ENCODE measurements at places on chromosomes 11 and 22. TPM values are rescaled to one million over a fixed set of nuclear protein-coding genes. Genes with fewer than 3 reads are reported as not detected.

Gene SMC1B
- total RNA-seq: not detected

Gene LRRN4CL
- total RNA-seq: 1.6 TPM

DNA sequence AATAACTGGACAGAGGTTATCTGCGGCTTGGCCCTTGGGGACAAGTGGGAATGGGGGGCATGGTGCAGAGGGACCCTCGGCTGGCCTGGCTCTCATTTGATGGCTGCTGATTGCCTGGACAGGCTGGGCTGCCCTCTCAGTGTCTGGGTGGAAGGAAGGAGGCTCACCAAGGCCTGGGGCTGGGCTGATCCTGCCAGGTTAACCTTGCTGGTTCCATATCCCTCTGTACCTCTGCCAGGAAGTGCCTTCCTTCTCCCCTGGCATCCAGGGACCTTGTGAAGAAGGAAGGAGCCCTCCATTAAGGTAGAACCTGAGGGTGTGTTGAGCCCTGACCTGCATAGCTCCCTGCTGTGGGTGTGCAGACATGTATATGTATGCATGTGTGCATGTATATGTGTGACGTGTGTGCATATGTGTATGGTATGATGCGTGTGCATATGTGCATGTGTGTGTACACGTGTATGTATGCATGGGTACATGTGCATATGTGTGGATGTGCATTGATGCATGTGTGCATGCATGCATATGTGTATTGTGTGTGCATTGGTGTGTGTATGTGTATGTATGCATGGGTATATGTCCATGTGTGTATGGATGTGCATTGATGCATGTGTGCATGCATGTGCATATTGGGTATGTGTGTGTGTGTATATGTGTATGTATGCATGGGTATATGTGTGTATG, 433.9 kb downstream of the TBC1D22A start:
- H3K4me1 ChIP-seq: no peaks in the 10 kb centered on the region
- DNase-seq: no peak
- H3K27ac ChIP-seq: no peak overlapping the region
- H3K4me3 ChIP-seq: no peak overlapping the region

GRCh38 chr22:32331236-32331917, 26.3 kb upstream of the RFPL3 start:
- no peak overlapping the region for H3K27ac ChIP-seq
- H3K27me3 ChIP-seq: no peaks in the 10 kb centered on the region
- peaks cover 25% of the 10 kb centered on the region for H3K4me1 ChIP-seq
- no peak for DNase-seq
- H3K4me3 ChIP-seq: no peak overlapping the region

Gene NCAM1
- total RNA-seq: 76.7 TPM

Gene FXYD2
- total RNA-seq: 0.26 TPM

DNA sequence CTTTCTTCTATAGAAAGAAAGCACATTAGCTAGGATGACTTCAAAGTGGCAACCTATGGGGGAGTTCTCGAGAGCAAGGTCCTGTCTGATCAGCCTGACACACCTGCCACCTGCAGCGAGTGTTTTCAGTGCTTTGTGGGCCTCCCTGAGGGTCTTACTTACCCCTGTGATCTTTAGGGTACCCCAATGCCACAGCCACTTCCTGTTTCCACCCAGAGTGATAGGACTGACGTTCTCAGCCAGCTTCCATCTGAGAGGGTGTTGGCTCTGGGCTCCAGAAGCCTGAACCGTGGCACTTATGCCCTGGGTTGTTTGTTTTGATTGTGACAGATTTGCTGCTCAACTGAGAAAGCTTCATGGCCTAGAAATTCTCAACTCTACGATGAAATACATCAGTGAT, 21.7 kb upstream of the ANKK1 start:
- H3K36me3 ChIP-seq: peaks cover 3% of the 10 kb centered on the region
- no peak overlapping the region for H3K4me3 ChIP-seq
- no peaks in the 10 kb centered on the region for H3K4me1 ChIP-seq
- no peak for DNase-seq

- H3K36me3 ChIP-seq: peaks cover 4% of the 10 kb centered on the region
- DNase-seq: no peak
- H3K27me3 ChIP-seq: no peaks in the 10 kb centered on the region
- no peaks in the 10 kb centered on the region for H3K4me1 ChIP-seq
- H3K4me3 ChIP-seq: no peak overlapping the region
These were observed 15.0 kb downstream of the METTL15 start for GRCh38 chr11:28123151-28123581.

DNA sequence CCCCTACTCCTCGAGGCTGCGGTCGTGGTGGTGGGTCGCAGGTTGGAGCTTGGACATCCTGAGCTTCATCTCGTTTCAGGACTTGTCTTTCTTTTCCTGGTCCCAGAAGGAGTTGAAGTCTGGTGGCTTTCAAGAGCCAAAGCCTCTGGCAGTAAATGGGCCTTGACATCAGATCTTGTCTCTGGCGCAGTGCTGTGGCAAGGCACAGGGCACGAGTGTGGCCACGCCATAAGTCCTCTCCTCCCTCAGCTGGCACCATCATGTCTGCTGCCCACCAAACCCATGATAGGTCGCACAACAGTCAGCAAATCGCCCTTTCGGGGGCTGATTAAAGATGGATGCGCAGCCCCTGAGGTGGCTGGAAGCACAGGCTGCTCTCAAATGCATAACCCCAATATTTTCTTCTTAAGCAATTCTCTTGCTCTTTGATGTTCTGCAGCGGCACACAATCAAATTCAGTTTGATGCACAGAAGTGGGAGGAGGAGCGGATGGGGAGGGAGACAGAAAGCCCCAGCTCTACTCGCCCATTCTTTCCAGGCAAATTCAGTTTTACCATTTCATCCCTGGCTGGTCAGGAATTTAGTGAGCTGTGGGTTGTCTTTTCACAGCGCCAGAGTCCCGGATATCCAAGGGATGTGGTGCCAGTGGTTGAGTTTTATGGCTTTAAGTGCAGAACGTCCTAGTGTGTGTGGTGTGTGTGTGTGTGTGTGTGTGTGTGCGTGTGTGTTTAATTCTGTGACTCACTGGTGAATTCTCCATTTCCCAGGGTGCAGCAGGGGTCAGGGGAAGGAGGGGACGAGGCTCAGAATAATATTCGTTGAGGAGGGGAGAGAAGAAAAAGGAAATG, 162.0 kb downstream of the DSCAML1 start:
- no peak for DNase-seq
- no peaks in the 10 kb centered on the region for H3K36me3 ChIP-seq
- H3K4me3 ChIP-seq: no peak overlapping the region
- peaks cover 19% of the 10 kb centered on the region for H3K4me1 ChIP-seq
- no peak overlapping the region for H3K27ac ChIP-seq

- no peak for DNase-seq
- H3K27me3 ChIP-seq: peaks cover 32% of the 10 kb centered on the region
- no peaks in the 10 kb centered on the region for H3K36me3 ChIP-seq
- H3K4me1 ChIP-seq: peaks cover 5% of the 10 kb centered on the region
- H3K27ac ChIP-seq: no peak overlapping the region
- H3K4me3 ChIP-seq: no peak overlapping the region
These were observed 404.6 kb upstream of the DDI1 start for GRCh38 chr11:103631841-103632240.

Gene GAL
- total RNA-seq: 1.1 TPM

Gene SAA4
- total RNA-seq: not detected

Gene CD44
- 0.65 TPM for total RNA-seq

GRCh38 chr11:3130269-3131071, 34.6 kb downstream of the OSBPL5 start:
- H3K4me1 ChIP-seq: peaks cover 4% of the 10 kb centered on the region
- H3K27ac ChIP-seq: no peak overlapping the region
- H3K36me3 ChIP-seq: peaks cover 2% of the 10 kb centered on the region
- no peak for DNase-seq
- H3K4me3 ChIP-seq: no peak overlapping the region

Gene FZD4
- total RNA-seq: 4.1 TPM

Gene IGLL1
- total RNA-seq: not detected

- H3K27ac ChIP-seq: peak within 1 kb of the TSS; percentile 99
- peak within 1 kb of the TSS; percentile 100 for H3K4me3 ChIP-seq
- H3K27me3 ChIP-seq: peaks cover 18% of the 10 kb centered on the region
- no peak for DNase-seq
- peaks cover 29% of the 10 kb centered on the region for H3K4me1 ChIP-seq
These were observed at the start of gene DLG2 for GRCh38 chr11:85627332-85627997. DLG2 (minus strand) TSS chr11:85627344.

- no peak overlapping the region for H3K27ac ChIP-seq
- H3K4me1 ChIP-seq: peaks cover 30% of the 10 kb centered on the region
- H3K27me3 ChIP-seq: no peaks in the 10 kb centered on the region
- no peak for DNase-seq
- H3K4me3 ChIP-seq: no peak overlapping the region
These were observed 16.0 kb upstream of the SMIM35 start for GRCh38 chr11:118102721-118103261.

DNA sequence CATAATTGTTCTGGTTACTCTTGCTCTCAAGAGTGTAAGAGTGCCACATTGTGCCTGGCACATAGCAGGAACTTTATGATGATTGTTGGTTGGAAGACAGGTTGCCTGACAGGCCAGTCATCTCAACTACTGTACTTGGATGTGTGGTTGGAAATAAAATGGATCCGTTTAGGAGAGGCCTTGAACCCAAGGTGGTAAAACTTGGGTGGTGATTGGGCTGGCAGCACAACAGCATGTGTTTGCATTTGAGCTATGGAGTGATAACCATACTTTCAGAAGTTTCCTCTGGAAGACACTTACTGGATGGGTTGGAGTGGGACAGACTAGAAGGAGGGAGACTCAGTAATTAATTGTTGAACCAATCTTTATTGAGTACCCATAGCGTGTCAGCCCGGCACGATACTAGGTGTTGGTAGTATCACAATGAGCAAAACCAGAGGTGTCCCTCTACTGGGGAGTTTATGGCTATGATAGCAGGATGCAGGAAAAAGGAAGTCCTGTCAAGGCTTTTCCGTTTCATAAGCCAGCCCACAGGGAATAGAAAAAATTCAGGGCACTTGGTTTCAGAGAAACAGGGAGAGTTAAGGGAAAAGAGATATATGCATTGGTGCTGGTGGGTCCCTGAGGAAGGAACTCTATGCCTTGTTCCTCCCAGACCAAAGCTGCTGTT, 3.1 kb upstream of the TMEM109 start:
- peaks cover 41% of the 10 kb centered on the region for H3K27me3 ChIP-seq
- H3K27ac ChIP-seq: no peak overlapping the region
- peak overlapping the region; percentile 63 for H3K4me3 ChIP-seq

DNA sequence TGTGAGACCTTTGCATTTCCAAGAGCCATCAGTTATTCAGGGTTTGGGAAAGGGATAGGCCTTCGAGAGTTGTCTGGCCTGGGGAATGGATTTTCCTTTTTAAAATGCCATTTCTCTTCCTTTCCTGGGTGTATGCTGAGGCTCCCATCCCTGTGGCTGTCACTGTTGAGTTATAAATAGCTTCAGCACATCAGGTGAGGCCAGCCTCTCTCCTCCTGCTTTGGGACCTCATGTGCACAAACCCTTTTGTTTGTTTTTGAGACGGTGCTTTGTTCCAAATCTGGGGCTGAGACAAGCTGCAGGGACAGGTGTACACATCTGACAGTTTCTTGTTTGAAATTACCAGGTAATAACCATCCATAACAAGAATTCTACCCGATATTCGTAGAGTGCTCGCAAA, 1.3 kb downstream of the TEF start:
- H3K27ac ChIP-seq: no peak overlapping the region
- H3K4me3 ChIP-seq: peak overlapping the region; percentile 85
- no peak for DNase-seq
- no peaks in the 10 kb centered on the region for H3K36me3 ChIP-seq

Gene MFRP
- total RNA-seq: not detected

GRCh38 chr11:95898782-95899181, 25.1 kb downstream of the MTMR2 start:
- H3K27me3 ChIP-seq: no peaks in the 10 kb centered on the region
- no peak overlapping the region for H3K4me3 ChIP-seq
- no peak for DNase-seq
- H3K4me1 ChIP-seq: no peaks in the 10 kb centered on the region
- H3K36me3 ChIP-seq: no peaks in the 10 kb centered on the region
- H3K27ac ChIP-seq: no peak overlapping the region

- no peaks in the 10 kb centered on the region for H3K36me3 ChIP-seq
- H3K27ac ChIP-seq: no peak overlapping the region
- H3K27me3 ChIP-seq: peaks cover 72% of the 10 kb centered on the region
- DNase-seq: no peak
- peaks cover 22% of the 10 kb centered on the region for H3K4me1 ChIP-seq
These were observed 666 bp downstream of the PDGFB start for GRCh38 chr22:39244136-39244495.

Gene VPREB1
- not detected for total RNA-seq

- H3K27me3 ChIP-seq: no peaks in the 10 kb centered on the region
- H3K27ac ChIP-seq: no peak overlapping the region
- no peak for DNase-seq
- peaks cover 13% of the 10 kb centered on the region for H3K4me1 ChIP-seq
These were observed 18.2 kb downstream of the DDX17 start for GRCh38 chr22:38487946-38488345.

- H3K4me1 ChIP-seq: peaks cover 18% of the 10 kb centered on the region
- H3K36me3 ChIP-seq: no peaks in the 10 kb centered on the region
- no peaks in the 10 kb centered on the region for H3K27me3 ChIP-seq
- H3K27ac ChIP-seq: no peak overlapping the region
- H3K4me3 ChIP-seq: no peak overlapping the region
- no peak for DNase-seq
These were observed 492.6 kb downstream of the MIAT start for GRCh38 chr22:27149921-27150543.

Data from neural crest cell (in vitro differentiated cells).